ENCODE measurements at places on chromosomes 4 and X.

- no peak for DNase-seq
These were observed 28.3 kb upstream of the OPHN1 start for GRCh38 chrX:68461576-68461975.

DNA sequence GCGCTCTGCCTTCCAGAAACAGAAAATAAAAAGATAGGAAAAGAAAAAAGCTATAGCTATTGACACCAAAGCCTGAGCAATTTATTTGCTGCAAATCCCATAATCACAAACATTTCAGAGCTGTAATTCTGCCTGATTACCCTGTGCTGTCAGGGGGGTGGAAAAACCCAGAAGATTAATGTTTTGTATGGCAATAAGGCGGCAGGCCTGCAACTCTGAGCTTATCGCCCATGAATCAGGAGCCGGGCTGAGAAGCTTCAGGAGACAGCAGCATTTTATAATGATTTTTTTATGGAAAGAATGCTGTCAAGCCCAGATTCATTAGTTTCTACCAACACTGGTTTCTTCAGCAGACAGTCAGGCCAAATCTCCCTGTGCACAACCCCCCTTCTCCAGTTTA, 82.6 kb upstream of the TMEM164 start:
- no peak for DNase-seq

GRCh38 chrX:145843146-145843904, 25.7 kb downstream of the SLITRK2 start:
- no peak for DNase-seq

DNA sequence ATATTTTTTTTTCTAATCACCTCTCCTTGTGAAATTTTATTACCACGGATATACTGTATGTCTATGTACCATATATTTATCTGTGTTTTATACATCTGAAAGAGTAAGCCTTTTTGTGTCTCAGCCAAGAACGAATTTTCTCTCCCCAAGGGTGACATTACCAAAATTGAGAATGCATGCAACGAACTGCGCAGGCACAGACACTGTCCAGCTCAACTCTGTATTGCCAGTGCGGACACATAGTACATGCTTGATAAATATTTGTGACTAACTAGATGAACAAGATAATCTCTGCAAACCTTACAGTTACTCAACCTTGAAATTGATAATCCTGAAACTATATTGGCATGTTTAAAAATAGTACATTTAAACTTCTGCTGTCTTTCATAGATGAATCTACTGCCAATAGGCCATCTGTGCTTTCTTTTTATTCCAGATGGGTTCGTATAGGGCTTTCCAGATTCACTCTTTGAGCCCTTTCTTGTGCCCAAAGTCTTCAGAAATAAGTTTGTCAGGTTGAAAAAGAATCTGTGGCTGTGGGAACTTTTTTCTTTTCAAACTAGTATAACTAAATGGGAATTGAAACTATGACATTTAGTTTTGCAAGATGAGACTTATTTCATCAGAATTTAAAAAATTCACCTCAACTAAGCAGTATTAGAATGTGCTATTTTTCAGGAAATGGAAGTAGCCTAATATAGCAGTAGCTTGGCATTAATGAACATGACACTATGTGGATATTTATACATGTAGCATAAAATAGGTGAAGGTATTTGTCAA, 38.9 kb downstream of the DTHD1 start:
- no peak for DNase-seq

GRCh38 chr4:46123913-46124755, at the start of gene GABRG1:
Gene GABRG1 (minus strand): TSS chr4:46124054. CDS start chr4:46123913, 141 bp downstream.
- DNase-seq, result no peak
